ENCODE measurements at places on chromosomes 16 and 17.

DNA sequence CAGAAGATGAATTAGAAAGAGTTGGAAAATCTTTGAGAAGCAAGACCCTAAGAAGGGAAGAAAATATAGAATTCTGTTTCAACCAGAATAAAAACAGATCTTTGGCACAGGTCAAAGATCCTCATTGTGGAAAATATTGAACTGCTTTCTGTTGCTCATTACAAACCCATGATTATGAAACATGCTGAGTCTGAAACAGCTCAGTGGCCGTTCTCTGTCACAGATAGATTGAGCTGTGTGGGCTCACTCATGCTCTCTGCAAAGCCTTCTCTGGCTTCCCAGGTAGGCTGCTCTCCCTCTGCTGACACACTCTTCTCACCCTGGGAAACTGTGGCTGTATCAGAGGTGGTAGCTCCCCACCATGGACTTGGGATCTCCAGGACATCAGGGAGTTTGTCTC, 3.4 kb upstream of the KRT38 start:
- no peak for DNase-seq

GRCh38 chr17:3977387-3977786, 13.2 kb upstream of the ATP2A3 start:
- DNase-seq = no peak

GRCh38 chr17:1012823-1013728, 16.1 kb downstream of the TIMM22 start:
- no peak for DNase-seq

DNA sequence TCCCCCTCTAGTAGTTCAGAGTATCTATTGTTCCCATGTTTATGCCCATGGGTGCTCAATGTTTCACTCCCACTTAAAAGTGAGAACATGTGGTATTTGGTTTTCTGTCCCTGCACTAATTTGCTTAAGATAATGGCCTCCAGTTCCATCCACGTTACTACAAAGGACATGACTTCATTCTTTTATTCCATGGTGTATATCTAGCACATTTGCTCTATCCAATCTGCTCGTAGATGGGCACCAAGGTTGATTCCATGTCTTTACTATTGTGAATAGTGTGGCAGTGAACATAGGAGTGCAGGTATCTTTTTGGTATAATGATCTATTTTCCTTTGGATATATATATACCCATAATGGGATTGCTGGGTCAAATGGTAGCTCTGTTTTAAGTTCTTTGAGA, 169.2 kb upstream of the TBX2 start:
- DNase-seq = no peak

- DNase-seq = peak; percentile 26
Observed at GRCh38 chr17:29514792-29515191, 52.0 kb downstream of the ABHD15 start.

DNA sequence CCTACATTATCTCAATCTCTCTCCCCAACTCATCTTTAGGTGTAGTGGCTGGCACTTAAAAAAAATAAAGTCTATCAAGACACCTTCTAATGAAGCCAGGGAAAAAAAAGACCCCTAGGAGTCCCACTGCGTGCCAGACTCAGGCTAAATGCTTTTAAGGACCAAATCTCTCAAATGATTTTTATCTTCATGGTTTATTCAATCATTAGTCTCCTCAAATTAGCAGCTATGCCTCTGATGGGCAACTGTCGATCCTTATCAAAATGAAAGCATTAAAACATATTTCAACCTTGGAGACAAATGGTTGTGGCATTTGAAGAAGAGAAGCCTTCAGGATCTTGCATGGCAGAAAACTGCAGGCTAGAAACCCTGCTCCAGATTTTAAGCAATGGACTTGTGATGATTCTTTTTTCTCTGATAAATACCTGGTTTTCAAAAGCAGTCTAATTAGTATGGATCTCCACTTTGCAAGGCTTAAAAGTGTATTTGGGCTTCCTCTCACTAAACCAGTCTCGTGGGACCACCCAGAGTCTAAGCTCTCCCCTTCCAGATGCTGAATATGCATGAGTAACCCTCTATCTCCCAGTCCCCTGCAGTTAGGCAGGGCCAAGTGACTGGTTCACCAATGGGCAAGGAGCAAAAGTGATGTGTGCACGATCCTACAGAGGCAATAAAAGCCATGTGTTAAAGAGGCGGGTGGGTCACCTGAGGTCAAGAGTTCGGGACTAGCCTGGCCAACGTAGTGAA, 14.9 kb downstream of the ITPRIPL2 start:
- DNase-seq = no peak

- no peak for DNase-seq
Observed at GRCh38 chr17:31283841-31284240, 13.2 kb downstream of the OMG start.

- DNase-seq = peak; percentile 38
Observed at GRCh38 chr17:50128441-50129352, 1.3 kb downstream of the SAMD14 start.

GRCh38 chr17:45129940-45130680, 2.2 kb downstream of the PLCD3 start:
- DNase-seq = no peak
